ENCODE measurements at places on chromosomes 4 and X. TPM values are rescaled to one million over a fixed set of nuclear protein-coding genes. Genes with fewer than 3 reads are reported as not detected.

The PAGE1 gene
- not detected for total RNA-seq

DNA sequence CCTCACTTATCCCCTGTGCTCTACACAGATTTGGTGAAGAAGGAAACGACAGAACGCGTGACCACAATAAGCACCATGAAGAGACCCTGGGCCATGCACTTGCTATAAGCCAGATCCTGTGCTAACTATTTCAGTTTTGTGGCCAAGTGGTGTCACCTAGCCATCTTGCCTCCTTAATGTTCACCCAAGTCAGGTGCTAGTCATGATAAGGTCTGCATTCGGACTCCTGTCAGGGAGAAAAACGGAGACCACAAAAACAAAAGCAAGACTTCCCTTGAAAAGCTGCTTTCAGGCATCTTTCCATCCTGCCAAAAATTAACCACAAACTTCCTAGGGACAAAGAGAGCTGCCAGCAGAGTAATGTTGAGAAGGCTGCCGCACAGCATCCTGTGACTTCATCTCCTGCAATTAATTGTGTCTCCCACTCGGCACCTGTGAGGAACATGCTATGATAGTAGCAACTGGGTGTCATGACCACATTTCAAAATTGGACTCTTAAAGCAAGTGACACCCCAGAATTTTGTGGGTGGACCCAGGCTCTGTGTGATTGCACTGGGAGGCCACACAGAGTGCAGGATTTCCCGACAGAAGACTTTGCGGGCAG is 8.8 kb upstream of the IDS start:
- H3K4me1 ChIP-seq, result no peaks in the 10 kb centered on the region
- DNase-seq, result no peak
- H3K36me3 ChIP-seq, result no peaks in the 10 kb centered on the region
- H3K27ac ChIP-seq, result no peak overlapping the region

GRCh38 chrX:7946960-7947359 is 19.7 kb upstream of the PNPLA4 start:
- H3K27ac ChIP-seq, result no peak overlapping the region
- H3K4me1 ChIP-seq, result no peaks in the 10 kb centered on the region
- DNase-seq, result no peak
- H3K27me3 ChIP-seq, result no peaks in the 10 kb centered on the region

GRCh38 chrX:47796433-47796906 is 40.2 kb upstream of the ZNF81 start:
- H3K4me1 ChIP-seq, result no peaks in the 10 kb centered on the region
- H3K4me3 ChIP-seq, result no peak overlapping the region
- no peak overlapping the region for H3K27ac ChIP-seq
- H3K36me3 ChIP-seq, result no peaks in the 10 kb centered on the region

The SATL1 gene
- total RNA-seq, result not detected

The EREG gene
- 8.0 TPM for total RNA-seq

GRCh38 chrX:136961594-136962135 is 72.1 kb downstream of the GPR101 start:
- H3K27ac ChIP-seq, result no peak overlapping the region
- no peaks in the 10 kb centered on the region for H3K4me1 ChIP-seq

GRCh38 chr4:52107336-52107735 is 56.2 kb downstream of the SPATA18 start:
- no peaks in the 10 kb centered on the region for H3K27me3 ChIP-seq
- no peak overlapping the region for H3K4me3 ChIP-seq
- no peak for DNase-seq
- H3K36me3 ChIP-seq, result no peaks in the 10 kb centered on the region
- no peak overlapping the region for H3K27ac ChIP-seq

The STATH gene
- total RNA-seq, result not detected

- DNase-seq, result no peak
- H3K4me1 ChIP-seq, result peaks cover 5% of the 10 kb centered on the region
- H3K27me3 ChIP-seq, result no peaks in the 10 kb centered on the region
- peak overlapping the region; percentile 60 for H3K27ac ChIP-seq
Measured at GRCh38 chrX:48045410-48046311, 25.8 kb downstream of the ZNF630 start.

DNA sequence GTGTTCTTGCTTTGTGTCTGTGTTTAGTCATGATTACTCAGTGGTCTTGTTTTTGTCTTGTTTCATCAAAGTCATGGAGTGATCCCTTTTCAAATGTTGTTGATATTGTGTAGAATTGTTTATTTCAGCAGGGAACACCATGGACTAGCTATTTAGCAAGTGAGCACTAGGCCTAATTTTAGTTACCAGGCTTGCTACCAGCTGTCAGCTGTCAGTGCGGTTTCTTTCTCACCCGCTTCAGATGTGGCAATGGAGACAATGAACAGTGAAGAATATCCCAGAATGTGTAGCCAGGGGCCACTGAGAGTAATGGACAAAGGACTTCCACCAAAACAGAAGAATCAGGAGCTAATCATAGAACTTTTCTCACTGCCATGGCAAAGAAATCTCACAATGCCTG is 432.8 kb upstream of the FMR1 start:
- no peaks in the 10 kb centered on the region for H3K4me1 ChIP-seq
- H3K4me3 ChIP-seq, result no peak overlapping the region
- no peaks in the 10 kb centered on the region for H3K27me3 ChIP-seq
- DNase-seq, result no peak
- H3K36me3 ChIP-seq, result no peaks in the 10 kb centered on the region

GRCh38 chrX:119374736-119375135 is 24.4 kb upstream of the SLC25A43 start:
- no peaks in the 10 kb centered on the region for H3K4me1 ChIP-seq
- H3K27me3 ChIP-seq, result no peaks in the 10 kb centered on the region
- no peak for DNase-seq
- H3K36me3 ChIP-seq, result no peaks in the 10 kb centered on the region

DNA sequence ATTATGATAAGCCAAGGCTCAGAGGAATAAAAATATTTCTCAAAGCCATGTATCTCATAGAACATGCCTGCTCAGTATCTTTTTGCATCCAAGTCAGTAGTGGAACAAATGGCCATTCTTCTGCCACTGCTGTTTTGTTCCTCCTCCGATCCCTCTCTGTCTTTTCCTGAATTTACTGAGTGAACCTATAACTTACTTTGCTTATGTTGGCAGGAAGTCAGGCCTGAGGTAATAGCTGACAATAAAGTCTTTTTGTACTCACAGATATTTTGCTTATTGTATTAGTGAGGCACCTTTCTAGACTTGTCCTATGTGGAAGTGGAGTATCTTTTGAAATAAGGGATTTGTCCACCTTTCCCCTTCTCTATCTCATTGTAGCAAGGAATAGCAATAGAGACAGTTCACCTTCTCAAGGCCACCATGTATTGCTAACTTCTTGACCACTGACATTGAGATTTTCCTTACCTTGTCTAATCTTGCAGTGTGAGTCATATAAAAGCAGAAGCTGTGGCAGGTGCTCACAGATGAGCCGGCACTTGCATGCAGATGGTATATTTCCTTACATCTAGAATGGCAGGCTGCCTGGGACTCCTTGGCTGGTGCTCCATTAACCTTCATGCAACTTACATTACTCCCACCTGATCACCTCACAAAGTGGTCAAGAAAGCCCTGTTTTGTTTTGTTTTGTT is 68.2 kb downstream of the AGTR2 start:
- H3K27ac ChIP-seq, result peak overlapping the region; percentile 36
- H3K27me3 ChIP-seq, result no peaks in the 10 kb centered on the region
- DNase-seq, result no peak
- no peak overlapping the region for H3K4me3 ChIP-seq
- no peaks in the 10 kb centered on the region for H3K36me3 ChIP-seq
- peaks cover 22% of the 10 kb centered on the region for H3K4me1 ChIP-seq

The PABPC1L2B gene
- not detected for total RNA-seq

The FAM120C gene
- total RNA-seq, result 5.0 TPM

The SMIM20 gene
- total RNA-seq, result 3.6 TPM

The SPANXA2 gene
- not detected for total RNA-seq

- H3K4me3 ChIP-seq, result no peak overlapping the region
- no peaks in the 10 kb centered on the region for H3K4me1 ChIP-seq
- no peak overlapping the region for H3K27ac ChIP-seq
- DNase-seq, result no peak
- H3K27me3 ChIP-seq, result no peaks in the 10 kb centered on the region
Measured at GRCh38 chr4:164368894-164369293, 385.0 kb upstream of the SMIM31 start.

GRCh38 chr4:2731907-2732317 is 24.2 kb downstream of the TNIP2 start:
- H3K36me3 ChIP-seq, result peaks cover 62% of the 10 kb centered on the region
- no peak overlapping the region for H3K27ac ChIP-seq
- peaks cover 3% of the 10 kb centered on the region for H3K4me1 ChIP-seq
- H3K27me3 ChIP-seq, result no peaks in the 10 kb centered on the region
- no peak overlapping the region for H3K4me3 ChIP-seq

DNA sequence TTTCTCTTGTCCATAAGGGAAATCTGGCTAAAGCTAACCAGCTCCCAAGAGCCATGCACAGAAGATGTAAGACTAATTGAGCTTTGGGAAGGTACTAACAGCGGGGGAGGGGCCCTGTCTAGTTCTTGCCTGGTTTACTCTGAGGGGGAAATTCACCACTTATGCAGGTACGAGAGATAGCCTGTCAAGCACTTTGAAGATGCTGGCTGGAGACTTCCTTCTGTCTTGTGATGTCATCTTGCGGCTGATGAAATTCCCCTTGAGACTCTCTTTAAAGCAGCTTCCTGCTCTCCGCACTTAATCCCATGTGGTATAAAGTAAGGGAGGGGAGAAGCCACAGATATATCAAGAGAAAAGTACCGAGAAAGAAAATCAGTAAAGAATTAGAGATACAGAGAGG is 345.3 kb downstream of the MAPK10 start:
- H3K36me3 ChIP-seq, result no peaks in the 10 kb centered on the region
- no peaks in the 10 kb centered on the region for H3K4me1 ChIP-seq
- DNase-seq, result no peak
- H3K4me3 ChIP-seq, result no peak overlapping the region
- no peak overlapping the region for H3K27ac ChIP-seq
- H3K27me3 ChIP-seq, result no peaks in the 10 kb centered on the region

The RGN gene
- 0.44 TPM for total RNA-seq

DNA sequence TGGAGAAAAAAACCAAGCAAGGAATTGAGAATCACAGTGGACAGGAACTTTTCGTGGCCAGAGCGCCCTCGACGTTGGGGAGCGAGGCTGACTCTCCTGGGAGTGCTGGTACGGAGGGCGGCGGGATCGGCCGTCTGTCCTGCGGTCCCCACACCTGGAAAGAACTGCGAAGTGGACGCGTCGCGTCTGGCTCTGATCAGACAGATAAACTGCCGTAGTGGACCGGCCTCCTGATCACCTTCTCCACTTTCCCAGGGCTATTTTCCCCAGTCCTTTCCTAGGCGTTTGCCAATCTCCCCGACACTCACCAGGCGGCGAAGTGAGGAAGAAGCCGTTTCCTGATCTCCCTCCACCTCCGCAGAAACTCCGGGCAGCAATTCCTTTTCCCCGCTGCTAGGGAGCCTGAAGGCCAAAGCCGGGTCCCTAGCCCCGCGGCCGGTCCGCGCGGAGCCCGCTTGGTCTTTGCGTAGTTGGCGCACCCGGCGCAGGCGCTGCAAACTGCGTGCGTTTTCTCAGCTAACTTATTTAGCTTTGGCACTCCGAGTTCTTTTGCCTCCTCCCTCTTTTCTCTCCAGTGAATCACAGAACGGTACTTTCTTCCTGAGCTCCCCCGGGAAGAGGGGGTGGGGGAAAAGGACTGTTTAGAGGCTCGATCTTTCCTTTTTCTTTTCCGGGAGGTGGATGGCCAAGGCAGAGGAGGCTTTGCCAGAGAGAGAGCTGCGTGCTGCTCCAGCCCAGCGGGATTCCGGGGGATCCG is at the start of gene ARSJ:
Gene ARSJ, minus strand, starts transcription at position 500 of the 757 bp plus-strand sequence. CDS start 813 bp downstream, outside the sequence.
- H3K4me1 ChIP-seq, result no peaks in the 10 kb centered on the region
- DNase-seq, result no peak
- no peaks in the 10 kb centered on the region for H3K27me3 ChIP-seq
- H3K36me3 ChIP-seq, result no peaks in the 10 kb centered on the region
- peak within 1 kb of the TSS; percentile 90 for H3K27ac ChIP-seq
- H3K4me3 ChIP-seq, result peak within 1 kb of the TSS; percentile 79

- DNase-seq, result no peak
- H3K4me3 ChIP-seq, result no peak overlapping the region
- H3K36me3 ChIP-seq, result no peaks in the 10 kb centered on the region
- no peak overlapping the region for H3K27ac ChIP-seq
- H3K4me1 ChIP-seq, result no peaks in the 10 kb centered on the region
Measured at GRCh38 chrX:12439416-12439815, 301.1 kb downstream of the FRMPD4 start.

The HCCS gene
- total RNA-seq, result 15.0 TPM

DNA sequence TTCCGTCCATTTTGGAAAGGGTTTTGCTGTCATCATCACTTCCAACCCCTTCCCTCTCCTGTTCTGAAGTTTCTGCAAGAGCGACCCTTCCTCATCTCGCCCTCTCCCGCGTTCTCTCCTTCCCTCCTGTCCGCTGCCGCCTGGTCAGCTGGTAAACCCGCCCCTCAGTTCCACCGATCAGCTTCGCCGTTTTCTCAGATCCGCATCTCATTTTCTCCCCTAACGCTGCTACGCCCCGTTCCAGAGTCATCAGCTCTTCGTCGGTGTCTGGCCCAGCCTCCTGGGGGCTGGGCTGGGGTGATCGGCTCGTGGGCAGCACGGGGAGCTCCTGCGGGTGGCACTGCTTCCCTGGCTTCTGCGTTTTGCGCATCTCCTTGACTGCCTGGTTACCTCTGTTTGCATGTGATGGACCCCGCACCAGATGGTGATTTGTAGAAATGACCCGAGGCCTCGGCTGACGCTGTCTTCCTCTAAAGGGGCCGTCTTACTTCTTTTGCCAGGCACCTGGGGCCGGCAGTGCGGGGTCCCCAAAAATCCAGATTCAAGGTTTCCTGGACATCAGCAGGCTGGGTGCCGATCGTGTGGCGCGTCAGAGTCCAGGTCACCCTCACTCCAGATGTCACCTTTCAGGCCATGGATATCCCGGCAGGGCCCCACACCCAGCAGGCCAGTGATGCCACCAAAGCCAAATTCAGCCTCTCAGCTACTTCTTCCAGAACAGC is 13.4 kb downstream of the CTBP1 start:
- DNase-seq, result no peak
- no peak overlapping the region for H3K4me3 ChIP-seq

GRCh38 chr4:158008551-158009218 is 164.1 kb downstream of the GASK1B start:
- peak overlapping the region; percentile 45 for H3K27ac ChIP-seq
- peaks cover 12% of the 10 kb centered on the region for H3K4me1 ChIP-seq
- no peak overlapping the region for H3K4me3 ChIP-seq
- no peak for DNase-seq
- no peaks in the 10 kb centered on the region for H3K36me3 ChIP-seq

The SMIM43 gene
- not detected for total RNA-seq

DNA sequence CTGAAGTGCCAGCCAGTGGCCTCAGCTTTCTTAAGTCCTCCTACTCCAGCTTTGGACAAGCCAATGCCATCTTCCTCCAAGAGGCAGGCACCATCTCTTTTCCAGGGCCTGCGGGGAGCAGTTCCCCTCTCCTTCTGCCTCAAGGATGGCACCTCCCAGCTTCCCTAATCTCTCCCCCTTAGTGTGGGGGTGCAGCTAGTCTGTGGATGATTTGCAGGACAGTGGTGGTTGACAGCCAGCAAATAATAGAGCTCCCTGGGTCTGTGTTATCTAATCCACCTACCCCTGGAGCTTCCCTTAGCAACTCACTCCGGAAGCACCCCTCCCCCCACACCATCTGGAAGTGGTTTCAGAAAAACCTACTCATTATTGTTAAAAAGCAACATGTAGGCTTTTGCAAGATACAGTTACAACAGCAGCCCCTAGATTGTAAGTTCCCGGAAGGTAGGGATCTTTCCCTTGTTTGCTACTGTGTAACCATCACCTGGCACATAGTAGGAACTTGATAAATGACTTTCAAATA is 247.1 kb downstream of the BCOR start:
- peaks cover 5% of the 10 kb centered on the region for H3K4me1 ChIP-seq
- H3K4me3 ChIP-seq, result no peak overlapping the region
- no peaks in the 10 kb centered on the region for H3K27me3 ChIP-seq
- H3K27ac ChIP-seq, result no peak overlapping the region
- H3K36me3 ChIP-seq, result no peaks in the 10 kb centered on the region
- no peak for DNase-seq
